Keratinocyte (primary cell): ENCODE measurements at places on chromosomes 12 and 14. TPM values are rescaled to one million over a fixed set of nuclear protein-coding genes. Genes with fewer than 3 reads are reported as not detected.

GRCh38 chr14:55272387-55272786 lies 1.2 kb downstream of the FBXO34 start:
- H3K27ac ChIP-seq: peak overlapping the region; percentile 94
- no peak for DNase-seq
- H3K4me3 ChIP-seq: peak overlapping the region; percentile 81

DNA sequence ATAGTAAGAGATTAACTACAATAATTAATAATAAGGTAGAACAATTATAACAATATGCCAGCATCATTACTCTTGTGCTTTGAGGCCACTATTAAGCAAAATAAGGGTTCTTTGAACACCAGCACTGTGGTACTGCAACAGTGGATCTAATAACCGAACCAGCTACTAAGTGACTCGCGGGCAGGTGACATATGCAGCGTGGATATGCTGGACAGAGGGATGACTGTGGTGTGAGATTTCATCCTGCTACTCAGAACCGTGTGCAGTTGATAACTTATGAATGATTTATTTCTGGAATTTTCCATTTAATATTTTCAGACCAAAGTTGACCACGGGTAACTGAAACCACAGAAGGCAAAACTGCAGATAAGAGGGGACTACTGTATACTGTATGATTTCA lies 34.4 kb downstream of the BMAL2 start:
- no peak overlapping the region for H3K4me3 ChIP-seq
- H3K4me1 ChIP-seq: no peaks in the 10 kb centered on the region
- H3K36me3 ChIP-seq: peaks cover 7% of the 10 kb centered on the region

DNA sequence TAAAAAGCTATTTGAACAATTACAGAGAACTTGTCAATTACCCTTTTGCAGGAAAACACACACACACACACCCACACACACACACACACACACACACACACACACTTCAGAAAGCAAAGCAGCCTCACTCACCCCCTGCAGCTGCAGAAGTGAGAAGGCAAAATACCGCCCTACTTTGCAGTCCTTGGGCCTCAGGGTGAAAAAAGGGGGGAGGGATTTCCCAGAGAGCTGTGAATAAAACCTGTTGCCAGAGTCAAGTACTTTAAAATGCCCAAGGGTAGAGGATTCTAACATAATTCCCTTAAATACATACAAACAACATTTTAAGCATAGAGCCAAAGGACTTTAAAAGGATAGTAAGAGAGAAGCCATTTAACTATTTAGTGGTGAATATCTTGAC lies 285.9 kb downstream of the MDGA2 start:
- no peak overlapping the region for H3K27ac ChIP-seq
- no peaks in the 10 kb centered on the region for H3K4me1 ChIP-seq
- no peak for DNase-seq

DNA sequence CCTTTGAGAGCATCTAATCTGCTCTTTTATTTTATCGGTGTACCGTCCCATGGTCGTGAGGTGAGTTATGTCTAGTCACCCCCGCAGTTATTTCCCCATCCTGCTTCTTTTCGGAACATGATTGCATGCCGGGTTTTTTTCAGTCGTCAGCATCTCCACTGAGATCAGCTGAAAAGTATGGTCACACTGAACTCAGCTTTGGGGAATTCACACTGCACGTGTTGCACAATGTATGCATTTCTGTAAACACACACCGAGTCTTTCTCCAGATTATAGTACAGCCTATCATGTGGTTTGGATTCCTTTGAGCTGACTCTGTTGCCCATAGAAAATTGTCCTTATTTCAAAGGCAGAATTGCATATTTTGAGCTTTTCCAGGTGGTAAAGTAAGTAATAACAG lies 24.6 kb downstream of the PLXNC1 start:
- H3K36me3 ChIP-seq: no peaks in the 10 kb centered on the region
- DNase-seq: no peak
- H3K27me3 ChIP-seq: peaks cover 7% of the 10 kb centered on the region
- H3K4me1 ChIP-seq: no peaks in the 10 kb centered on the region
- no peak overlapping the region for H3K4me3 ChIP-seq

Gene CCDC198
- not detected in 3 replicates for polyA plus RNA-seq

Gene TBC1D30
- 0.41 to 0.54 TPM (median 0.50 TPM) in 3 replicates for polyA plus RNA-seq
